Bronchial epithelial cell (primary cell): ENCODE measurements at places on chromosomes 13 and 19.

- peak; percentile 61 for DNase-seq
Measured at GRCh38 chr19:43555185-43555770, 20.0 kb downstream of the XRCC1 start.

- no peak for DNase-seq
Measured at GRCh38 chr19:34226036-34226435, 28.3 kb upstream of the GARRE1 start.

DNA sequence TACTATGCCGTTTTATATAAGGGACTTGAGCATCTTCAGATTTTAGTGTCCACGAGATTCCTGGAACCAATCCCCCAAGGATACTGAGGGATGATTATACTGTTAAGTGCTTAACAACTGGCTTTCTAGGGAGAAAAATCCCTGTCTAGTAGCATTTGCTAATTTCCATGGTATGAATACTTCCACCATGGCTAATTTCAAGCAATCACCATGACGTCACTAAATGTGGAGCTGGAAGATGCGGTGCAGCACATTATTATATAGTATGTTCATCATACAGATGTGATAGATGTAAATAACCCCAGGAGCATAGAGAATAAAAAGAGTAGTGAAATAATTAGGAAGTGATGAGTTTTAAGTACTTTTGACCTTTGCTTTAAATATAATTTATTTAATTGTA is 72.7 kb downstream of the SIAH3 start:
- DNase-seq: no peak

- no peak for DNase-seq
Measured at GRCh38 chr13:109673477-109673876, 112.9 kb downstream of the IRS2 start.

- DNase-seq: no peak
Measured at GRCh38 chr13:111122056-111122455, 6.9 kb downstream of the ARHGEF7 start.

- DNase-seq: no peak
Measured at GRCh38 chr19:48500830-48501493, 10.7 kb downstream of the LMTK3 start.

DNA sequence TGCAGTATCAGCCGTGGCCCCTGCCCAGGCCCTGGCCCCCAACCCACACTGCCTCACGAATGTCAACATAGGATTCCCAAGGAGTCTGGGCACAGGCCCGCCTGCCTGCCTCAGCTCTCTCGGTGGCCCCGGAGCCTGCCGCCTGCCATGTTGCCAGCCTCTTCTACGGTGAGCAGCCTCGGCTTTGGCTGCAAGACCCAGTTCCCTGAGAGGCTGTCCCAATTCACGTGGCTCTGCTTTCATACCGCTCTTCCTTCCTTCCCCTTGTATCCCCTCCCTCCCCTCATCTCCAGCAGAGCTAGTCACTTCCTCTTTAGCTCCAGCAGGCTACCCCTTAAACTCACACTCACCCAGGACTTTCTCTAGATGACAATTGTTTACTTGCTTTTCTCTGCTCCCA is 42.7 kb downstream of the SERP2 start:
- no peak for DNase-seq

GRCh38 chr13:91704398-91704797 is 306.0 kb downstream of the GPC5 start:
- no peak for DNase-seq

DNA sequence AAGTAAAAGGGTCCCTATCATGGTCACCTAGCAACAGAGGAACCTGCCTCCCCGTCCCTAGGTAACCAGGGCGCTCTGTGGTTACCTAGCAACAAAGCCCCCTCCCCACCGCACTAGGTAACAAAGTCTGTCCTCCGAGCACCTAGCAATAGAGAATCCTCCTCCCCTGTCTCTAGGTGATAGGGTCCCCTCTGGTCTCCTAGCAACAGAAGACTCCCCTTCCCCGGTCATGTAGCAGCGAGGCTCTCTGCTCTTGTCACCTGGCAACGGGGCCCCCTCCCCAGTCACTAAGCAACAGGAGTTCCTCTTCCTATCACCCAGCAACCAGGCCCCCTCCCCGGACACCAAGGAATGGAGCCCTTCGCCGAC is 307 bp downstream of the JOSD2 start:
- DNase-seq: peak; percentile 4

DNA sequence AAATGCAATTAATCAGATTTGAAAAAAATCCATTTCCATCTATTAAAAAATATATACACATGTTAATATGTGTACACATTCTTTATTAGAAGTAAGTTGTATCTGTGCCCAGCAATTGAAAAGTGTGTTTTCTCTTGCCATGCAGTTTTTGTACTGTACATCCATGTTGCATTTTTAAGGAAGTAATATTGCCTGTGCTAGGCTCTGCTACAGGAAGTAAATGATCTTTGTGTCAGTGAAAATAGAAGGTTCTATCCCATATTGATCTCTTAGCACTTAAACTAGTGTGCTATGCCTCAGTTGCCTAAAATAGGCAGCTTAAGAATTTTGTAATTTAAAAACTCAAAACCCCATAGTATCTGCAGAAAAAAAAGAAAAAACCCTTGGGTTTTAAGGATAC is 122.5 kb downstream of the CDK8 start:
- DNase-seq: no peak

GRCh38 chr19:41997121-41997850 is 3.3 kb upstream of the ATP1A3 start:
- DNase-seq: no peak

DNA sequence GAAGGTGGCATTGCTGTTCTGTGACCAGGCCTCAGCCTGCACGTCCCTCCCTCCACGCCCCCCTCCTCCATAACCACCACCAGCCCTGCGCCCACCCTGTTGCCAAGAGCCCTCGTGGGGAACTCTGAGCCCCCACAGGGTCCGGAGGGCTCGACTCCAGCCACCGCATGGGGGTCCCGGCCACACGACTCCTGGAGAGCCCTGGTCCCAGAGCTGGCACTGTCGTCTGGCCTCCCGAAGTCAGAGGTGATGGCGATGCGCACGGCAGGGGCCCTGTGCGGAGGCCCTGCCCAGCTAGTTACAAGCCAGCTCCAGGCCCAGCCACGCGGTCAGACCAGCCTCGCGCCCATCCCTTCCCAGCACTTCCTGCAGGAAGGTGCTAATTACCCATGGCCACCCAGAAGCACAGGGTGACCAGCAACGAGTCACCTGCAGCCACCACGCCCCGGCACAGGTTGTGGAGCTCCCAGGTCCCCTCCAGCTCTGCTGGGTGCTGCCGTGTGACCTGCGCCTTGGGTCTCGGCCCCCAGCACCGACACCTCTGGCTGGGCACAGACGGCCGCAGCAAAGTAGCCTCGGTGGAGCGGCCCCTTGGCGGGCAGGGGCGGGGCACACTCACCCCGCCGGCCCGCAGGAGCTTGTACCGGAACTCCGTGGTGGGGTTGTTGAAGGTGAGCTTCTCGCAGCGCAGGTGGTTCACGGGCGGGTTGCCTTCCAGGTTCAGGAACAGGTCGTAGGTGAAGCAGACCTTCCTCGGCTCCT is 49.6 kb downstream of the MLLT1 start:
- DNase-seq: no peak

DNA sequence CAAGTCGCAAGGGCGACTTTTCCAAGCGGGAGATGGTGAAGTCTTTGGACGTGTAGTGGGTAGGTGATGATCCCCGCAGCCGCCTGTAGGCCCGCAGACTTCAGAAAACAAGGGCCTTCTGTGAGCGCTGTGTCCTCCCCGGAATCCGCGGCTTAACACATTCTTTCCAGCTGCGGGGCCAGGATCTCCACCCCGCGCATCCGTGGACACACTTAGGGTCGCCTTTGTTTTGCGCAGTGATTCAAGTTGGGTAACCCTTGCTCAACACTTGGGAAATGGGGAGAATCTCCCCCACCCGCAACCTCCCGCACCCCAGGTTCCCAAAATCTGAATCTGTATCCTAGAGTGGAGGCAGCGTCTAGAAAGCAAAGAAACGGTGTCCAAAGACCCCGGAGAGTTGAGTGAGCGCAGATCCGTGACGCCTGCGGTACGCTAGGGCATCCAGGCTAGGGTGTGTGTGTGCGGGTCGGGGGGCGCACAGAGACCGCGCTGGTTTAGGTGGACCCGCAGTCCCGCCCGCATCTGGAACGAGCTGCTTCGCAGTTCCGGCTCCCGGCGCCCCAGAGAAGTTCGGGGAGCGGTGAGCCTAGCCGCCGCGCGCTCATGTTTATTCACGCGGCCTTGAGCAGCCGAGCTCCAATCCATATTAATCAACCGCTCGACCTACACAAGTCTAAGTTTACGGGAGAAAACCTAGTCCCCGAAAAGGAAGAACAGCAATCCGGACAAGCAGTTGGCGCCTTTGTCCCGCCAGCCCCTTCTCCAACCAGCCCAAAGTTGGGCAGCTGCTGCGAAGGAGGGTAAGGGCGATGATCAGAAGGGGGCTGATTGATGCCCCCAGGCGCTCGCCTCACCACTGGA is 9.9 kb downstream of the SOX21 start:
- DNase-seq: no peak

- peak; percentile 67 for DNase-seq
Measured at GRCh38 chr19:18021121-18021755, 13.3 kb downstream of the ARRDC2 start.

DNA sequence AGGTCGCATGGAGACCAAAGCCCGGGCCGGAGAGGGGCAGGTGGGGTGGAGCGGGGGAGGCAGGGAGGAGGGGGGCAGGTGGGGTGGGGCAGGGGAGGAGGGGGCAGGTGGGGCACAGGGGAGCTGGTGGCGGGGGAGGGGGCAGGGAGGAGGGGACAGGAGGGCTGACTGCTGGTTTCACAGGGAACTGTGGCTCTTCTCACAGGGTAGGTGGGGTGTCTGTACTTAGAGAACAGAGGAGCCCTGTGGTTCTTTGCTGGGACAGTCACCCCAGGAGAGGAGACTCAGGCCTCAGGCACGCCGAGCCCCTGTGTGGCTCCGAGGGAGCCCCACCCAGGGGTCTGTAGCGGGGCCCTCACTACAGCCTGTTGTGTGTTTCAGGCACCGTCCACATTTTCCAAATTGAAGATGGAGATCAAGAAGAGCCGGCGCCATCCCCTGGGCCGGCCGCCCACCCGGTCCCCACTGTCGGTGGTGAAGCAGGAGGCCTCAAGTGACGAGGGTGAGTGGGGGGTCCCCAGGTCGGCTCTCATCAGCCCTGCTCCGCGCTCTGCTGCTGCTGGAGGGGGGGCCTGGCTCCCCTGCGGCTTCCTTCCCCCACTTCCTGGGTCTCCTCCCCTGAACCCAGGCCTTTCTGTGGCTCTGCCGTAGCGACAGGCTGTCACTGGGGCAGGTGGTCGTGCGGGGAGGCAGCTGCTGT is 162.7 kb downstream of the KDM4B start:
- no peak for DNase-seq

GRCh38 chr19:57118848-57119247 is 937 bp upstream of the USP29 start:
- DNase-seq: no peak

DNA sequence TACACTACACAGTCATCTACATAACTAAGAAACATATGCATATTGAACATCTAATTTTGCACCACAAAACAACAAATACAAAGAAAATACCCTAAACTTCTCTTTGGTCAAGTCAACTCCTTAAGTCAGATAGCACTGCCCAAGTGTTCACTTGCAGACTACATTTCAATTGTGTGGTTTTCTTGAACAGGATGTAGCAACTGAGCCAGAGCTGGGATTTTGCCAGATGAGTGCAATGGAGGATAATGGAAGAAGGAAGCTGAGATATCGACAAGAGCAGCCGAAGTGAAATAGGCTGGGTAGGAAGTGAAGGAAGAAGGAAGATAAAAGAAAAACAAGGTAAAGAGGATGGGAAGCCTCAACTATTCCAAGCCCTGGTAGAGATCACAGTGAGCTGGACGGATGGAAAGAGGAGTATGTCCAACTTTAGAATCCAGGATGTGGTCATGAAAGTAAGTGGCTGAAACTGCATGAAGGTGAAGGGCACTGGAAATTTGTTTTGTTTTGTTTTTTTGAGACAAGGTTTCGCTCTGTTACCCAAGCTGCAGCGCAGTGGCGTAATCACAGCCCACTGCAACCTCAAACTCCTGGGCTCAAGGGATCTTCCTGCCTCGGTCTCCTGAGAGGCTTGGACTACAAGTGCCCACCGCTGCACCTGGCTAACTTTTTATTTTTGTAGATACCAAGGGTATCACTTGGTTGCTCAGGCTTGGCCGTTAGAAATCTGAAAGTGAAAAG is 15.0 kb downstream of the NUFIP1 start:
- DNase-seq: peak; percentile 38

DNA sequence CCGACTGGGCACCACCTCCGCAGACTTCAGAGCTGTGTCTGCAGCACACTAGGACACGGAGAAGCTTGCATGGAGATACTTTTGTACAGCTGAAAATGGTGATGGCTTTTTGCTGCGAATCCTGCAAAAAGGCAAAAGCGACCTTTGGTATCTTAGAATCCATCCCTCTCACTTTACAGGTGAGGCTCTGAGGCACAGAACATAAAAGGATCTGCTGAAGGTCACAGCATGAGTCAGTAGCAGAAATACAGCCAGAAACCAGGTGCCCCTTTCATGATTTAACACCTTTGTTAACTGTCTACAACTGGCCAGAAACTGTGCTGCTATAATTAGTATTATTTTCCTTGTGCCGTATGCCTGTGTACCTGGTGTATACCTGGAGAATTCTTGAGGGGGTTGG is 48.3 kb downstream of the EFNB2 start:
- no peak for DNase-seq

- peak; percentile 59 for DNase-seq
Measured at GRCh38 chr19:3710265-3710812, 2.2 kb downstream of the TJP3 start.

DNA sequence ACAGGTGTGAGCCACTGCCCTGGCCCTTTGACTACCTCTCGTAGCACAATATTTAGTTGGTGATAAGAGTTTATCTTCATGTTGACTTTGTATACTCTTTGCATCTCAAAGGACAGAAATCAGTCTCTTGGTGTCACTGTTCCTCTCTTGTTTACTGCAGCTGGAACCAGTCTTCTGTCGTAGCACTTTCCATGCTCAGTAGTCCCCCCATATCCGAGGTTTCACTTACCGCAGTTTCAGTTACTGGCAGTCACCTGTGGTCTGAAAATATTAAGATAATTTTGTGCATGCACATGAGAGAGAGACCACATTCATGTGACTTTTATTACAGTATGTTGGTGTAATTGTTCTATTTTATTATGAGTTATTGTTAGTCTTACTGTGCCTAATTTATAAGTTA is 49.1 kb downstream of the WASF3 start:
- DNase-seq: no peak

GRCh38 chr13:33403807-33404362 is 118.3 kb upstream of the STARD13 start:
- no peak for DNase-seq

GRCh38 chr13:111469916-111470506 is 149.6 kb downstream of the TEX29 start:
- no peak for DNase-seq
